RWPE2 (cell line): ENCODE measurements at places on chromosomes 4 and X.
A peak's percentile ranks its signal among the peaks of the same experiment; 100 is the strongest.

DNA sequence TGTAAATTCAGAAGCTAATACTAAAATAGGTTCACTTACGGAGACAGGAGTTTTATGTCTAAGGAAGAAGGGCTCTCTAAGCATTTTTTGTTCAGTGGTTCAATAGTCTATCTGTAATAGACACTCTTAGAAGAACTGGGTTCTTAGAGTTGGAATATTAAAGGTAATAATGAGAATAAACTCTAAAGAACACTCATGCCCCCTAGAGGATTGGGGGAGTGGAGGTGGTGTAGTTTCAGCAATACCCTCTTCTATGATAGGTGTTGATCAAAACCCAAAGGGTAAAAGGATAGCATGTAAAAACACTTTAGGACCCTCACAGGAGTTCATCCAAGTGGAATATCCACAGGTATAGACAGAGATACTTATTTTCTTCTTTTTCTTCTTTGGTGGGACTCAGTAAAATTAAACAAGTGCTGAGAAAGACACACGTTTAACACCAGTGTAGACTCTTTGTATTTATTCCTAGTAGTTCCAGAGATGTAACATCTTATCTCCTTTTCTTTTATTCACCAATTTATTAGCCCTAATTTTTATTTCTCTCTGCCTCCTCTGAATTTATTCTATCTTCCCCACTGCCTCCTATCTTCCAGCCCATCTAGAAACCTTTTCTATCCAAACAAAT lies 25.7 kb upstream of the MND1 start:
- no peak for DNase-seq

GRCh38 chr4:57078685-57079521 lies 31.3 kb downstream of the IGFBP7 start:
- DNase-seq = peak; percentile 89

GRCh38 chr4:159016593-159017024 lies 86.3 kb upstream of the RAPGEF2 start:
- no peak for DNase-seq

DNA sequence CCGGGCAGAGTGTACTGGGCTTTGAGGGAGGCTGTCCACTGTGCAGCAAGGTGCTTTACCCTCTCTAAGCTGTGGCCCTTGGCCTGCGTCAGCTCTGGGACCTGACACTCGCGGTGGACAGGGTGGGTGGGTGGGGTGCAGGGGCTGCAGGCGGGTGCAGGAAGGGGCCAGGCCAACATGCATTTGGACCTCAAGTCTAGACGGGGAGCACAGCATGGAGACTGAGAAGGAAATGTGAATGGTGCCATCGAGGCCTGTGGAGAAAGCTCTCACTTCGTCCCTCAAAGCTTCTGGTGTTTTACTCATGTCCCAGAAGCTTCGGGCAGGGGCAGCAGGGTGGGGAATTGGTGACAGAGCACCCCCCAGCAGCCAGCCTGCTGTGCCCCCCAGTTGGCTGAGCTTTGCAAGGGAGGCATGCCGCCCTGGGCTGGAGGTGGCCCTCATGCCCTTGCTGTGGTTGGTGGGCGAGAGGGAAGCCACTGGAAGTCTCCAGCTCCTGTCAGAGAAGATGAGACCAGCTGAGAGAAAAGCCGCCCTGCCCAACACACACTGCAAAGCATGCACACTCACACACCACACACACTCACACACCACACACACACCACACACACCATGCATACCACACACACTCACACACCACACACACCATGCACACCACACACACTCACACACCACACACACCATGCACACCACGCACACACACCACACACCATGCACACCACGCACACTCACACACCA lies 12.3 kb downstream of the PNMA6E start:
- no peak for DNase-seq
